ENCODE measurements at places on chromosomes 6 and 20. TPM values are rescaled to one million over a fixed set of nuclear protein-coding genes. Genes with fewer than 3 reads are reported as not detected.

The PTK7 gene
- total RNA-seq = 1.9 TPM

The ZCCHC3 gene
- total RNA-seq = 27.1 TPM

The DEFB132 gene
- not detected for total RNA-seq

The MAPK13 gene
- total RNA-seq = 29.3 TPM

The EPPIN gene
- total RNA-seq = not detected

The RAMACL gene
- 0.32 TPM for total RNA-seq

The MTFR2 gene
- total RNA-seq = 23.9 TPM

The KIAA1755 gene
- not detected for total RNA-seq

The ENPP4 gene
- 5.0 TPM for total RNA-seq

DNA sequence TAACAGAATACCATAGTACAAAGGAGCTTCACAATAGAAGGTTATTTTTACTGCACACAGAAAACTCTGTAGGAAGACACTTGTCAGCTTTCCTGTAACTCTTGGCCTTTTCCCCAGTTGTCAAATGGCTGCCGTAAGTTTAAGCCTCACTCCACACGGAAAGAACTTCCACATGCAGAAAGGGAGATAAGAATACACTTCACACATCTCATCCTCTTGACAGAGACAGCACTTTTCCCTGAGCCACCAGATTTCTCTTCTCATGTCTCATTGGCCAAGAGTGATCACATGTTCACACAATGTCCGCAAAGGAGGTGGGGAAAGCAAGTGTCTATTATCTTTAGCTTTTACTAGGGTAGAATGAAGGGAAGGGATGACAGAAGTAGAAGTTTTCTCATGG, 540.7 kb downstream of the HAO1 start:
- DNase-seq = no peak

GRCh38 chr6:10478187-10479040, 42.7 kb upstream of the GCNT2 start:
- peak; percentile 25 for DNase-seq

DNA sequence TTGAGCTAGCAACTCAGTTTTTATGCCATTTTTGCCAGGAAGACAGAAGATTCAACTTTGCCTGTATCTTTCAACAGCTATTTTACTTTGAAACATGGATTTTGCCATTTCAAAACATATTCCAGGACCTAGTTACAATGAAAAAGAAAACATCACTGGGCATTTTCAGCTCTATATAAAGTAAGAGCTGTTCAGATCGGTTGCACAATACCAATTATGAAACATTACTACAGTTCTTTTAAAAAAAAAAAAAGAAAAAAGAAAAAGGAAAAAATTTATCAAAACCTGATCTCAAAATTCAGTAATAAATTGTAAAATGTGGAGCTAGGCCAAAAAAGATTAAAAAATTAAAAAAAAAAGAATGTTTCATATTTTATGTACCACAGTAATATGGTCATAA, 15.6 kb downstream of the BCLAF1 start:
- no peak for DNase-seq

DNA sequence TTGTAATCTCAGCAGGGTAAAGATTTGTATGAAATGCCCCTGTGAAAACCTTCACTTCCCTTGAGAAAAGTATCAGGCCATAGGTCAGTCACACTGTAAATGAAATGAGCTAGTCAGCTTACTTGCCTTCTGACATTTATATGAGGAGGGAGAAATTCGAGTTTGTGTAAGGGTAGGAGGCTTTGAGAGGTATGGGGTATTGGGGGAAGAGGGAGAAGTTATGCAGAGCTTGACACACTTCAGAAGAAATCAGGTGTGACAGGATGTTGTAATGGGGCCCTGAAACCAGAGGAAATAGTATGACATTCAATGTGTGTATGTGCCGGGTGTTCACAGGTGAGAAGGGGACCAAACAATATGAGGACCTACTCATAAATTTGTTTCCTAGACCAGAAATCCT, 64.2 kb upstream of the CCN6 start:
- peak; percentile 40 for DNase-seq

- no peak for DNase-seq
Observed at GRCh38 chr6:49366539-49366938, 96.5 kb downstream of the MMUT start.

- DNase-seq = no peak
Observed at GRCh38 chr20:21234806-21235483, 68.2 kb upstream of the XRN2 start.

- DNase-seq = no peak
Observed at GRCh38 chr6:44072452-44072958, 54.7 kb downstream of the MRPL14 start.

DNA sequence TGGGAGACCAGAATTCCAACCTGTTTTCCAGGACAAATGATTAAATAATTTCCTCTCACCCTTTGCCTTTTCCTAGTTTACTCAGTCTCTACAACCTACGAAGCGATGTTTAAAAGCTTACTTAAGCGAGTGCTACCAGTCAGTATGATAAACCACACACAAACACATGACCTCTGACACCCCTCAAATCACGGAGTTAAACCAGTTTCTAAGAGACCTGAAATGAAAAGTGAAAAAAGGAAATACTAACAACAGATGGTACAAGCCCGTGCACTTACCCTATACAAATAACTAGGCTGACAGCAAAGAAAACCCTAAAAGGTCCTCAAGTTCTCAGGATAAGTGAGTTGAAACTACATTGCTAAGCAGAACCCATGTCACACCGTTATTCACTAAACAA, 7.7 kb downstream of the TNFRSF21 start:
- no peak for DNase-seq

GRCh38 chr6:7311917-7312615, 933 bp downstream of the SSR1 start:
- peak; percentile 55 for DNase-seq

DNA sequence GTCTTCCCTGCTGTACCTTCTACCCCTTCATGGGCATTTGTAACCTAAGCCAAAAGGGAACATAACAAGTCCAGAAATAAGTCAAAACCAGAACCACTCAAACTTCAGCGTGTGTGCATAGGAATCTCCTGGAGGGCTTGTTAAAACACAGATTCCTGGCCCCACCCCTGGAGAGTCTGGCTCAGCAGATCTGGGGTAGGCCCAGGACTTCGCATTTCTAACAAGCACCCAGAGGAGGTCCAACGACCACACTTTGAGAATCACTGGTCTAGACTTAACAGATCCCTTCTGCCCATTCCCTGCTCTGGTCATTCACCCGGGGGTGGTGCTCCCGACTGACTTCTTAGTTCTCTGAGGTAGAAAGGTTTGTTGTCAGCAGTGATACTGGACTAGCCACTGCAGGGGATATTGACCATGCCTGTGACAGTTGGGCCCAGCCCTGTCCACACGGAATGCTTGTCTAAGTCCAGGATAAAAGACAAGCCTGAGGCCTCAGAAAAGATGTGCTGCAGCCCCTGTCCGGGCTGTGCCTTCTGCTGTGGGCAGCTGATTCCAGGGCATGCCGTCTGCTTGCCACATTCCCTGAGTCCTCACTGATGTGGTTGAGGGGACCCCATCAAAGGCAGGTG, 68.6 kb downstream of the SYNJ2 start:
- no peak for DNase-seq

DNA sequence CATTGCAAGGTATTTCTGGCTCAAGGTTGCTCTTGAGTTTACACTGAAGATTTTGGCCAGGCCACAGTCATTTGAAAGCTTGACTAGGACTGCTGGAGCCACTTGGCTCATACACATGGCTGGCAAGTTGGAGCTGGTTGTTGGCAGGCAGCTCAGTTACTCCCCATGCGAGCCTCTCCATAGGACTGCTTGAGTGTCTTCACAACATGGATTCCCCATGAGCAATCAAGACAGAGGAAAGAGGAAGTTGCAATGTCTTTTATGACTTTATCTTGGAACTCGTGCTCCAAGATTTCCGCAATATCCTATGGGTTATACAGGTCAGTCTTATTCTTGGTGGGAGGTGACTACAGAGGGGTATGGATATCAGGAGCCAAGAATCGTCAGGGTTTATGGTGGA, 1.4 kb upstream of the MANBAL start:
- no peak for DNase-seq

DNA sequence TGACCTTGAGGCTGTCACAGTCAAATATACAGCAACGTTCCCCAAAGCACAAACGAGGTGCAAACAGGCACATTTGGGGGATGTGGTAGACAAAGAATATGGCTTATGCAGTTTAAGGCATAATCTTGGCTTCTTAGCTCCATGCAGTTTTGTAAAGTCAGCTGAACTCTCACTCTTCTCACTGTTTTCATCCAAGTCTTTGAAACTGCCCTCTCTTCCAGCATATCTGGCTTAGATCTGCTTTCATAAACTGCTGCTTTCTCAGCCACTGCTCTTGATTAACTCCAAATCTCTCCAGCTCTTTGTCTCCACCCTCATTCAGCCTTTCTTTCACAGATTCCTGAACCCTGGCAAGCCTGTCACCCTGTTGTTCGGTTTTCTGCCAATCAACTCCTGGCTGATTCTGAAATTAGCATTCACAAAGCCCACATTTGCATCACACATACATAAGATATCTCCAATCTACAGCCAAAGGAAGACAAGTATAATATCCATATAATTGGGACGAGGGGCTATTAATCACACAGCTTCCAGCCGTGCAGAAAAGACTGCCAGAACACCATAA, 301.1 kb upstream of the RNF217 start:
- DNase-seq = no peak
